HFFc6 (cell line): ENCODE measurements at places on chromosomes 4 and X.

- DNase-seq: no peak
Measured at GRCh38 chr4:128600410-128600809, 209.1 kb upstream of the JADE1 start.

DNA sequence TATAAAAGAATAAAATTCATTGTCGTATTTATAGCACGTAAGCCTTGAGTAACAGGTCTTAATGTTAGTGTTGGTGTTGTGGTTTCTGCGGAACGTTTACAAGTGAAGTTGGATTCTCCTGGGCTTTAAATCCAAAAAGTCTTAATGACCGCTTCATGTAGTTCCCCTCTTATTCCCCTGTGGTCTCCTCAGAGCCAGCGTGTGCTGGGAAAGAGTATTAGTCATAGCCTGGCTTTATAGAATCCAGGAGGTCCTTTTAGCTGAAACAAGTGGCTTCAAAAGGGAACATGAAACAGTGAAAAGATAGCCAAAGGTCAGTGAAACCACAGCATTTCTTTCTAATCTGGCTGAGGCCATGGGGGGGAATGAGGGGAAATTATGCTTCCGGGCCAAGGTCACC, 79.1 kb downstream of the CLCN4 start:
- no peak for DNase-seq

DNA sequence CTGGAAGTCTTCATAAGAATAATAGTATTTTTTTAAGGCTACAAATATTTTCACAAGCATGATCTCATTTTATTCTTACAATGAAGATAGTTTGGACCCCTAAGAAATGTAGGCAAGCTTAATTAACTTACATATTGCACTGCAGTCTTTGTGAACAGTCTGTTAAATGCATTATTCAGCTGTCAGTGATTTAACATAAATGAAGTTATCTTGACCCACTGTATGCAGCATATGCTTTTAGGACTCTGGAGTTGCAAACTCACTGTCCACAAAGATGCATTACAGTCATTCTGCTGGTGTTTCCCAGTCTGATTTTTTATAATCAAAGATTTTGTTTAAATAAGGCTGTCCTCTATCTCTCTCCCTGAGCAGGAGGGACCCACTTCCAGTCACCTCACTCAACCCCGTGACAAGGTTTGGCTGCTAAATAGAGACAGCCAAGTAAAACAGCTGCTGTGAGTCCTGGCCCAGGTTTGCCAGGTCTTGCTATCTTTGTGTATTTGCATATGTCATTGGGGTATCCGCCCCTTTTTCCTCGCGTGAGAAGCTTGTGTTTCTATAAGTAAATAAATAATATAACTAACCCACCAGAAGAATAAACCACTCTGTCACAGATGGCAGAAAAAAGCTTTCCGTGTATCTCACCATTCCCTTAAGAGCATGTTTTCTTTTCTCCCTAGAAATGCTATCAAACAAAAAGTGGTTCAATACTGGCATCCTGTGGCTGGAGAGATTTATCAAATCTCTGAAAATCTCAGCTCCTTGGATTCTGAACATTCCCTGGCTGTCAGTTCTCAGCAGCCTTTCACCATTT, 67.0 kb downstream of the SLC7A11 start:
- DNase-seq: no peak

DNA sequence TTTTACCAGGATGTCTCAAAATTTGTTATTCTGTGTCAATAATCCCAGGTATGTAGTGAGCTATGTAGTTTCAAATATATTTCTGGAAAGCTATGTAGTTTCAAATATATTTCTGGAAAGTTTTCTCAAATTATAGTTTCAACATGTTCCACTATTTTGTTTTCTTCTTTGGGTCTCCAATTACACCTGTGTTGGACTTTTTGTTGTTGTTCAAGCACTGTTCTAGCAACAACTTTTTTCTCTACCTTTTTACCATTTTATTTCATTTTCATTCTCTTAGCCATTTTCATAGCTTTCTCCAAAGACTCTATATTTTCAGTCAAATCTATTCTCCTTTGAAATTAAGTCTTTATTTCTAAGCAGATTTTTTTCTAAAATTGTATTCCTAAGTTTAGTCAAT, 88.4 kb downstream of the LCORL start:
- no peak for DNase-seq

DNA sequence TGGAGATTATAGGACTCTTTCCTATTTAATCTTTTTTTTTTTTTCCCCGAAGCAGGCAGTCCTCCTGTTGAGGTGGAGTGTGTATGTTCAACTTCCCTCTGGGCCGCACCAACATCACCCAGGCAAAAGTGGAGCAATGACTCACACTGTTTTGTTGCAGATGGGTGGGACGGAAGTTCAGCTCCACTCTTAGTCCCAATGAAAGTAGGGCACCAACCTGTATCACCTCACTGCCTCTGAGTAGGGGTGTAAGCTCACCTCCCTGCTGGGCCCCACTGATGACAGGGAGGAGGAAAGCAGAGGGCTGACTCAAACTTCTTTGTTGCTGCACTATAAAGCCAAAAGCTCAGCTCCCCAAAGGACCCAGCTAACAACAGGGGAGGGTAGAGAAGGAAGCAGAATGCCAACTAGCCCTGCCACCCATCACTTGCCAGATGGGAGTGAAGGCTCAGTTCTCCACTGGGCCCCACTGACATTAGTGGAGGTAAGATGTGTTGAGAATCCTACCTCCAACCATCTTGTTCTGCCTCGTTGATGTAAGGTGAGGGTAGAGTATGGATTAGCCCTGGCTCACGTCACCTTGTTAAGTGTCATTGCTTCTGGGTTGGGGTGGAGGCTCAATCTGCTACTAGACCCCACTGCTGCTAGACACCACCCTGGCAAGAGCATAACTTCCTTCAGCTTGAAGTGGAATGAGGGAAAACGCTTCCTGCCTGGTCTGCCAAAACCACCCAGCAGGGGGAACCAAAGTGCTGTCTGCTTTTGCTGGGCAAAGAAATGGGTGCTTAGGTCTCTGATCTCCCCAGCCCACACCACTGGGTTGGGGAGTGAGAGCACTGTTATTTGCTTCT, 14.1 kb downstream of the RPS6KA3 start:
- no peak for DNase-seq

DNA sequence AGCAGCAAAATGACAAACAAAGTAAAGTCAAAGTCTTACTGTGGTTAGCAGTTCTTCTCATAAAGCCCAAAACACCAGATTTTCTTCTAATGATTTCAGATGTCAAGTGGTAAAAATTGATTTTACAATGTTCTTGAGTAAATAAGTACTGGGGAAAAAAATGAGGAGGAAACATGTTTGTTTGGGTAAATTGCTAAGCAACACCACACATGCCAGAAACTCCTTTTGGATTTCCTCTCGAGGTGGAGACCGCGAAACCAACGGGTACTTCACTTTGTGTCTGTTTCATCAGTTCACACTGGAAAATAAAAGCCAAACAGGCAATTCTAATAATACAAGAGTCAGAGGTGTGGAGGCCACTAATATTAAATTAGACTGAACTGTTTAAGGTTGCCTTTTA, 4.6 kb upstream of the PKD2 start:
- peak; percentile 71 for DNase-seq

- DNase-seq: no peak
Measured at GRCh38 chr4:183287677-183288076, 32.4 kb downstream of the CLDN22 start.

GRCh38 chrX:10159145-10159468, 2.3 kb downstream of the CLCN4 start:
- no peak for DNase-seq

GRCh38 chr4:182918791-182919302, 1.7 kb upstream of the DCTD start:
- DNase-seq: no peak

DNA sequence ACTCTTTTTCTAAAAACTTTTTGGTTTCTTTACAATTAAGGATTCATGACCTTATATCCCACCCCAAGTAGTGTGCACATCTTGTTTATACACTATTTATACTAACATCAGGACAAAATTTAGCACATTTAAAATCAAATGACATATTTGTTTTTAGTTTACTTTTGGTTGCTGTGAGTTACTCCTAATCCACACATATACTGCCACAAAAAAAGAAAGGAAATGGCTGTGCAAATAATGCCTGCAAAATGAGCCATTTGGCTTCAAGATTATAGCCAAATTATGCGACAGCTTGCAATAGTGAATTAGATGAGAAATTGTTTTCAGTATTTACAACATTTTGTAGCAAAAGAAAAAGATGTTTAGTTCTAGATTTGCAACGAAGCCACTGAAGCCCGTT, 10.4 kb upstream of the ARHGEF38 start:
- DNase-seq: no peak

- no peak for DNase-seq
Measured at GRCh38 chrX:17443556-17443955, 68.6 kb downstream of the NHS start.

DNA sequence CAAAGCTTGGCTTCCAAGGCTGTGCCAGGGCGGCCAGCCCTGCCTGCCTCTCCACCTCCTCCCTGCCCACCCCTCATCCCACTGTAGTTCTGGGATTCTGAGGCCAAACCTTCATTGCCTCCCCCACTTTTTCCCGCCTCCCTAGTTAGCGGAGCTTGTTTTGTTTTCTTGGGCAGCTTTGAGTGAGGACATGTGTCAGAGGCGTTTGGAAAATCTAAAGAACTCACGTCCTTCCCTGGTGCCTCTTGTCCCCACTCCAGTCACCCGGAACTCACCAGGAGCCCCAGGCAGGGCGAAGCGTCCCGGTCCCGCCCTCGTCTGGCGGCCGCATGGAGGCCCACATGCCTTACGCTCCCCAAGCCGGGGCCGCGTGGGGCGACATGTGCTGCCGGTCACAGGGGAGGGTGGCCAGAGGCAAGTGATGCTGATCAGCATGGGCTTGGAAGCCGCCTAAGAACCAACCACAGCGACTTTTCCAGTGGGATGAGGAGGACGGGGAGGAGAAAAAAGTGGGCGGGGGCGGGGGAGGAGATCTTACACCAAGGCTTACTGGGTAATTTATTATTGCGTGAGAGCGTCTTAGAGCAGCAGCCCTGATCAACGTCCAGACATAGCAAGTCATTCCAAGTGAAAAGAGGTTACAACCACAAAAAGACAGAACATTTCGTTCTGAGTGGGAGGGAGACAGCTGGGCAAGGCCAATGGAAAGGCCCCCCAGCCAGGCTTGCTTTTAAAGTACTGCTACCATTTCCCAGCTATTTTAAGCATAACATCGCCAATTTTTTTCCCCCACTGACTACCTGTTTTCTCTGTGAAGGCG, 48.5 kb downstream of the PRPS1 start:
- peak; percentile 85 for DNase-seq

GRCh38 chr4:136784326-136784725, 748.0 kb downstream of the PCDH18 start:
- no peak for DNase-seq

- no peak for DNase-seq
Measured at GRCh38 chrX:86830685-86831084, 682.4 kb downstream of the DACH2 start.

GRCh38 chr4:147860960-147861359, 129.1 kb downstream of the ARHGAP10 start:
- DNase-seq: no peak
